ENCODE measurements at places on chromosomes 2 and 18.

DNA sequence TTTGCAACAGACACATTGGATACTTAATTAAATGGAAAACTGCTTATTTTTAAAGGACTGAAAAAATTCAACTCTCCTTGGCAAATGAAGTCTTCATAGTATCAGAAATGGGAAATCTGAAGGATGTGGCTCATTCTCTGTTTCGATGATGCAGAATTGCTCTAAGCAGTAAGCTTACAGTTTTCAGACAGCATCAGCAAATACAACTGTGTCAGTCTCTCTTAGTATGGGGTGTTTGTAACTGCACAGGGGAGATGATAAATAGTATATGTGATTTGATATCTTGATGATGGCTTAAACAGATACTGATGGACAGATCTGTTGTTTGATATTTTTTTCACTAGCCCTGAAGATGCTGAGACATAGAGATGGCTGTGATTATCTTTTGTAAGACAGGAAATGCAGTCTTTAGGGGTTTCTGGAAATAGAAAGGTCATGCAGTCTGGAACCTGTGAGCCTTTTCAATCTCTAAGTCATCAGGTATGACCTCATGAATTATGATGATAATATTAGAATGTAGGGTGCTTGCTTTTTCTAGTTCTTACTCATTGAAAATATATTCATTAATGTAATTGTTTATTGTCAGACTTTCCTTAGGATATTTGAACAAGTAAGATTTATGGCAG, 84.2 kb downstream of the SLC4A10 start:
- DNase-seq: no peak

GRCh38 chr18:78247615-78248289, 731.9 kb upstream of the SALL3 start:
- no peak for DNase-seq

- no peak for DNase-seq
Observed at GRCh38 chr2:154724194-154724797, 25.8 kb downstream of the KCNJ3 start.

DNA sequence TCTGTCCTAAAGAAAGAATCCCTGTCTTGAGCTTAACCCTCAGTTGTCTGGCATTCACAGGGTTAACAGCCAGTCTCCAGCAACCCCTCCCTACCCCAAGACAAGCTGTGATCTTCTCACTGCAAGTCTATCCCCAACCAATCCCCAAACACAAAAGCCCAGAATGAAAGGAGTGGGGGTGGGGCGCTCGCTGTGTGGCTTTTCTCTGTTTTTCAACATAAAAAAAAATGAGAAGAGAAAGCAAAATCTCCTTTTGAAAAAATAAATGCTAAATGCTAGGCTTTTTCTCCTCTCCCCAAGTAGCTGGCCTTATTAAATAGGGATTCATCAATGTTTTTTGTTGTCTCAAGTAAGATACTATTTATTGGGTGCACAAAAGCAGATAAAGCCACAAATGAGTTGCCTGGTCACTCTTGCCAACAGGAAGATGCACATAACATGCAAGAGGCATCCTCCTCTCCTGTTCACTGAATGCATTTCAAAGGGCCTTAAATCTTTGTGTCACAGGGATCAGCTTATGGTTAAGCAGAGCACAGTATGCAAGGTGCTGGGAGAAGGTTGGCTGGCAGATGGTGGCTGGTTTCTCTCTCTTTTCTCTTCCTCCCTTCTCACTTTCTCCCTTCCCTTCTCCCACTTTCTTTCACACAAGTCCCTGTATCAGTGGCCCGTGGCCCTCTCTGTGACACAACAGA, 225.6 kb downstream of the CMPK2 start:
- no peak for DNase-seq

GRCh38 chr2:104929663-104930062, 75.7 kb downstream of the POU3F3 start:
- DNase-seq: no peak

- DNase-seq: no peak
Observed at GRCh38 chr2:3745920-3746319, 42.5 kb downstream of the DCDC2C start.

- DNase-seq: no peak
Observed at GRCh38 chr2:52558265-52558664, 1209.3 kb upstream of the CHAC2 start.

DNA sequence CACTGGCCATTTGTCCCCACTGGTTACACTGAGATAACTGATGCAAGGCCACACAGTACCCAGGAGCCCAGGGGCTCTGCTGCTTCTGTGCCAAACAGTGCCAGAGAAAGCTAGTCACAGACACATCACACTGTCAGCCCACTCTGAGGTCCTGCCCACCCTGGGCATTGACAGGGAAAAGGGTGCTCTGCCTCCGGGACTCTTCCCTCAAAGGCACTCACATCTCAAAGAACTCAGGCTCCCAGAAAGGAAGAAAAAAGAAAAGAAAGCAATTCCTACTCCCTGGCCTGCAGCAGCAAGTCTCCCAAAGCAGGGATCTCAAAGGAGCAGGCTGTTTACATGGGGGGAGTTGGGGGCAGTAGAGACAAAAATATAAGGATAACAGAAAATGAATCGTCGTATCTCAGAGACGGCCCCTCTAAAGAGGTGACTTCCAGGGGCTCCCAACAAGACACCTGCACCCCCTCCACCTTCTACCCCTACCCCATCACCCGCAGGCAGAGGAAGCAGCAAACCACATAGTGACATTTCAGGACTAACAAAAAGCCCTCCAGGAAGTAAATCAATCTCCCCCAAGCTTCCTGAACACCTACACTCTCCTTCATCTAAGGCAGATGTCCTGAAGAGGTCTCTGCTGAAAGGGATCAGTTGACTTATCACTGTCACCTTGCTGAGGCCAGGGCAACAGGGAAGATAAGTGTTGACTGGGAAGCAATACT, 247.6 kb downstream of the TNS1 start:
- no peak for DNase-seq

- no peak for DNase-seq
Observed at GRCh38 chr2:178241844-178242551, 47.7 kb downstream of the OSBPL6 start.

- no peak for DNase-seq
Observed at GRCh38 chr2:10404324-10405143, 43.6 kb downstream of the ODC1 start.

- DNase-seq: no peak
Observed at GRCh38 chr2:99615247-99615771, 125.5 kb upstream of the REV1 start.

- no peak for DNase-seq
Observed at GRCh38 chr18:13381944-13382365, 163.4 kb downstream of the LDLRAD4 start.

DNA sequence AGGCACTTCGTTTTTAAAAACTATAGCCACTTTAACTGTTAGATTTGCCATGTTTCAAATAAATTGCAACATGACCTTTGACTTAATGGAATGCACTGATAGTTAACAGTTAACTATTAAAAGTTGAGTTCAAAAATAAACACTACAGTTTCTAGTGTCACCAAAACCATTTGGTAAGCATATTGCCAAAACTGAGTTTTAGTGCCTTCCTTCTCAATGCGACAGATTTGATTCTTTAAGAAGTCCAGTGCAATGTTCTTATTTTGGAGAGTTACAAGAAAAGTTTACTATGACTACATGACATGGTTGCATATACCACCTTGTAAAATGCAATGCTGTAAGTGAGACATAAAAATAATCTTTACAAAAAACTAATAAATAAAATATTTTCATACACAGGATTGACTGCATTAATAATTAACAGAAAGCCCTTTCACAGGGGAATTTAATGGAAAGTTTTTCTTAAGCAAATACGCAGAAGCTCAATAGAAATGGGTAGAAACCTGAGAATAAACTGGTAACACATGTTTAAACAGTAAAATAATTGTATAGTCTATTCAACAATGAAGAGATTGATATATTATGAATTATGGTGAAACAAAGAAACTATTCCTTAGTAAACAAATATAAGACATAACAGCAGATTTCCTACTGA, 53.8 kb downstream of the GRB14 start:
- no peak for DNase-seq

DNA sequence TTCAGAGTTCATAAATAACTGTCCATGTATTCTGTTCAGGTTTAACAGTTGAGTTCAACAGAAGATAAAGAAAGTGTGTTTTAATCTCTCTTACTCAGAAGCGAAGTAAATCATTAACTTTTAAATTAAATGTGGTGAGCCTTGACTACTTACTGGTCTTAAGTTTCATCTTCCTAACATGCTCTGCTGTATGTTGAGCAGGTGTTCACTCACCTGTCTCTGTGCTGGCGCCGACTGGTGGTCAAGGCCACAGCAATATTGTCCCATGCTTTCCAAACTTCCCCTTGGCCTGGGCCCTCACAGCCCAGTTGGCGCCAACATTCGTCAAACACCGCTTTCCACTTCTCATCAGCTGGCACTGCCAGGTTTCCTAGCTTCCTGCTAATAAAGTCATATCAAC, 17.0 kb upstream of the MPP4 start:
- no peak for DNase-seq

DNA sequence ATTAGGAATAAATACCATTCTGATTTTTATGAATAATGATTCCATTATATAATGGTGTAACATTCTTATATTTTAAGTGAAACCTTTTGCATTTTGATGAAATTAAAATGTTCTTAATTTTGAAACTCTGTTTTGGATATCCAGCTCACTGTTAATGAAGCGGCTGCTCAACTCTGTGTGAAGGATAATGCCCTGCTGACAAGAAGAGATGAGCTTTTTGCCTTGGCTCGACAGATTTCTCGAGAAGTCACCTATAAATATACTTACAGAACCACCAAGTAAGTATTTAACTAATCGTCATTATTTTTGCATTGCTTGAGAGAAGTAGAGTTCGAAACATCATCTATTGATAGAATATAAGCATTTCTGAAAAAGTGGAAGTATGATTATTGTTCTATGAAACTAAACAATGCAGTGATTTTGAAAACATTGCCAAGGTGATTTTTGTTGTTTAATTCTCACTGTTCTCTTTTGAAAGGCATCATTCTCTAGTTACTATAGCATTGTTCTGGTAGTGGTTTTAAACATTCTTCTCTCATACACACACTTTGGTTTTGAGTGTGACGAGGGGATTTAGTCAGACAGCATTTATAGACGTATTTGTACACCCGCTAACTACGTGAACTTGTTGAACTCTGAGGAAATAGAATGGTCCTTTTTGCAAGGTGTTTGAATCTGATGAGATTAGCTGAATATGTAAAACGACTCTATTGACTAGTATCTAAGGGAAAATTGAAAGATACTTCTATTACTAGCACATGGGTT, 21.5 kb downstream of the NAB1 start:
- no peak for DNase-seq

- no peak for DNase-seq
Observed at GRCh38 chr2:128156812-128157211, 65.8 kb downstream of the UGGT1 start.

DNA sequence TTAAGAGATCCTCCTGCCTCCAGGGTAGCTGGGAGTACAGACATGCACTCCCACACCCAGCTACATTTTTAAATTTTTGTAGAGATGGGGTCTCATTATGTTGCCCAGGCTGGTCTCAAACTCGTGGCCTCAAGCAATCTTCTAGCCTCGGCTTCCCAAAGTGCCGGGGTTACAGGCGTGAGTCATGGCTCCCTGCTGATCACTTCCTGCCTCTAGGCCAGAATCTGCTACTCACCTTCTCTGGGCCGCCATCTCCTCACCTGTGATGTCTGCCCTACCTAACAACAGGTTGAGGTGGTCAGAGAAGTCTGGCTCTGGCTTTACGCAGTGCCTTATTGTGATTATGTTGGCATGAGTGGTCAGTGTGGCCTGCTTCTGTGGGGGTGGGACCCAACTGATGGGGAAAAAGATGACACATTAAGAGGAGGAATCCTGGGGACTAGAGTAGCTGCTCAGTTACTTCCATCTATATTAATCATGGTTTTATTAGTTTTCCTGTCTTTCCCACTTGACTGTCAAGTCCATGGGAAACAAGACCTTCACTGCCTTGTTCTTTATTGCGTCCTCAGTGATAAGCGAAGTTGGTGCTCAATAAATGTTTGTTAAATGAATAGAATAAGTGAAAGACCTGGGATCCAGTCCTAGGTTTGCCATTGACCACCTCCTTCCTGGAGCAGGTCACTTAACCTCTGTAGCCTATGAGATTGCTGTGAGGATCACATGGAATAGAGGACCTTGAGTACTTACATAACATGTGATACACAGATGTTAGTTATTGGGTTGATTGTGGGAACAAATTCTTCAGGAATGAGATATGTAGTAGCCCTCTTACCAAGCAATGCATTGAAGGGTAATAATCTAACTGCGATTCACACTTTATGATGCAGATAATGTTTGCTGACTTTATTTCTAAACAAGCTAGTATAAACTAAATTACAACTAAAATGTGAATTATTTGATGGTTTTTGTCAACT, 15.7 kb downstream of the KCTD1 start:
- no peak for DNase-seq

DNA sequence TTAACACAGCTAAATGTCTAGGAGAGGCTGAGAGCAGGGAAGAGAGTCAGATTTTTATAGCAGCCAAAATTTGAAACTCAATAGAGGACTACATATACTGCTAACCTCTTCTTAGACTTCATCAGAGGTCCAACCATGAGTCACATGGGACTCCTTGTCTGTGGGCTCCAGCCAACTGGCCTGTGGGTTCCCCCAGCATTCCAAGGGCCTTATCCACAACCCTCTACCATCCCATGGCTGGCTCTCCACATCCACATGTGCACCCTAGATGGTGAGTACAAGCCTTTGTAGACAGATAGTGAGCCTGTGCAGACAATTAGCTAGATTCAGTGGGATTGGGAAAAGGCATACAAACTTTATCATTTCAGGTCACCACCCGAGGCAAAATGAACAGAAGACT, 901.9 kb upstream of the ZEB2 start:
- DNase-seq: no peak

DNA sequence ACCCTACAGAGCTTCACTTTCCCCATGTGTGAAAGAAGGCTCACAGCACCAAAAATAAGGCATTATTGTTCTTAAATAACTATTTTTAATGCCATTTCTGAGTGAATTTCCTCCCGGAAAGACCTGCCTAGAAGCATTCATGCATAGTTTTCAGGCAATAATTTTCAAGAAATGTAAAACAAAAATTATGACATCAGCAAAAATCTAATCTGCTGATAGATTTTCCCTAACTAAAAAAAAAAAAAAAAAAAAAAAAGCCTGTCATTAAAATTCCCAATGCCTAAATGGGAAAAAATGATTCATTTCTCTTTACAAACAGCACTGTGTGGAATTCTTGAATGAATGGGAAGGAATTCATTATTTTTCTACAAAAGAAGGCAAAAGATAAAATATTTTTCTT, 35.4 kb downstream of the ABCB11 start:
- no peak for DNase-seq

GRCh38 chr2:137535897-137536296, 428.4 kb upstream of the HNMT start:
- DNase-seq: no peak

GRCh38 chr2:120433816-120434290, 87.9 kb downstream of the INHBB start:
- DNase-seq: no peak

All from activated CD8-positive, alpha-beta memory T cell treated with anti-CD3 and anti-CD28 coated beads for 4 hours (primary cell).